Forelimb muscle (tissue), 1 donor: ENCODE measurements at places on chromosomes 13 and 19.

DNA sequence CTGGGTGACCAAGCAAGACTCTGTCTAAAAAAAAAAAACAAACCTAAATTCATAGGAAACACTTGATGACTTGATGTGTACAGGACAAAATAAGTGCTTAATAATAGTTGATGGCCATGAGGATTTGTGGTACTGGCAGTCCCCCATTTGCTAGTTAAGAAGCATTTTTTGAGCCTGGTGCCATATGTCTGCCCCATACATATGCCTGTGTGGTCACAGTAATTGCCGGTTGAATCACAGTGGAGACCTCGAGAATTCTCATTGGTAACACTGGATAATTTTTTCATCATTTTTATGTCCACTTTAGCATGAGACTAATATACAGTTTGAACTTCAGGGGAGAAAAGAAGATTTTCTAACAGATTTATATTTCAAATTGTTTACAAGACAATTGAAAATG, 79.2 kb downstream of the LRCH1 start:
- no peak for DNase-seq

GRCh38 chr19:58394821-58395219, 636 bp upstream of the RNF225 start:
- DNase-seq = no peak

DNA sequence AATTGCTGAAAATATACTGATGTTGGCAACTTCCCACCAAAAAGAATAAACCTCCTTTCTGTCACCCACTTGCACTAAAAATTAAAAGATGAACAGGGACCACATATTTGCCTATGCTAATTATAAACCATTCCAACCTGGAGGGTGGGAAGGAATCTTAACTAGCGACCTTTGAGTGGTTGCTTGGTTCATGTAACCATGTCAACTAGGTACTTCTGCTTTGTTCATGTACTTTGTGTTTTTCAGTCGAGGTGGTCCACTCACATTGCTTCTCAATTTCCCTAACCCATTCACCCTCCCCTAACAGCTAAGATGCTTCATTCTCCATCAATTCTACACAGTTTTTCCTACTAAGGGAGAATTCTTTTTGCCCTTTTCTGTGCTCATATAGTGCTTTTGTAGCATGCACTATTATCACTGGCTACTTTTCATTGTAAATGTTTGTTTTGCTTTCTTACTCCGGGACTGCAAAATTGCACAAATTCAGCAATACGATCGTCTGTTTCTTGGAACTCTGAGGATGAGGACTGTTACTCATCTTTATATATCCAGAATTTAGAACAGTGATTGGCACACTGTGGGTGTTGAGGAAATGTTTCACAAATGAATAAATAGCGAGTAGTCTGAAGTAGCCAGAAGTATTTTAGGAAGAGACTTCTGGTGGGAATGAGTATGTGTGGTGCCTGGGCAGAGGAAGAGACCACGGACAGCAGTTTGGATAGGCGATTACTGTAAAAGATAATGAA, 187.5 kb downstream of the GPC6 start:
- no peak for DNase-seq

DNA sequence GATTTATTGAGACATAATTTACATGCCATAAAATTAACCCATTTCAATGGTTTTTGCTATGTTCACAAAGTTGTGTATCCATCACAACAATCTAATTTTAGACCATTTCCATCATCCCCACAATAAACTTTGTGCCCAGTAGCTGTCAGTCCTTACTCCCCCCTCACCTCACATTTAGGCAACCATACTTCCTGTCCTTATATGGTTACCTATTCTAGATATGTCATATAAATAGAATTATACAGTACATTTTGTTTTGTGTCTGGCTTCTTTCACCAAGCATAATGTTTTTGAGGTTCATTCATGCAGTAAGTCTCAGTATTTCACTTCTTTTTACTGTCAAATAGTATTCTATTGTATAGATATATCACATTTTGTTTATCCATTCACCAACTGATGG, 23.2 kb upstream of the RPL21 start:
- no peak for DNase-seq

- DNase-seq = no peak
These were observed 2.1 kb downstream of the PRMT1 start for GRCh38 chr19:49678985-49679770.

DNA sequence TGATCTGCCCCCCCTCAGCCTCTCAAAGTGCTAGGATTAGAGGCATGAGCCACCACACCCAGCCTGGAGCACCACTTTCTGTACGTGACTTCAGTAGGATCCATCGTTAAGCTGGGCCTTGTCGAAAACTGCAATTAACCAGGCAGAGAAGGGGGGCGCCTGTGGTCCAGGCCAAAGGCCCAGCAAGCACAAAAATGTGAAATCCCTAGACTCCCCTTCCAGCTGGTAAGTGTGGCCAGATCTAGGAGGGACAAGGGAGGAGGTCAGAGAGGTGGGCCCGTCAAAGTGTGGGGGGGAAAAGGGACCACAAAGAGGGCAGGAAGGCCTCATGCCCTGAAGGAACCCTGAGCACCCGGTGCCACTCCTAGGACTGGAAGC, 13.8 kb downstream of the DDX39A start:
- no peak for DNase-seq
